Fibroblast of skin of scalp (primary cell): ENCODE measurements at places on chromosomes 3 and 15.
A peak's percentile ranks its signal among the peaks of the same experiment; 100 is the strongest.

DNA sequence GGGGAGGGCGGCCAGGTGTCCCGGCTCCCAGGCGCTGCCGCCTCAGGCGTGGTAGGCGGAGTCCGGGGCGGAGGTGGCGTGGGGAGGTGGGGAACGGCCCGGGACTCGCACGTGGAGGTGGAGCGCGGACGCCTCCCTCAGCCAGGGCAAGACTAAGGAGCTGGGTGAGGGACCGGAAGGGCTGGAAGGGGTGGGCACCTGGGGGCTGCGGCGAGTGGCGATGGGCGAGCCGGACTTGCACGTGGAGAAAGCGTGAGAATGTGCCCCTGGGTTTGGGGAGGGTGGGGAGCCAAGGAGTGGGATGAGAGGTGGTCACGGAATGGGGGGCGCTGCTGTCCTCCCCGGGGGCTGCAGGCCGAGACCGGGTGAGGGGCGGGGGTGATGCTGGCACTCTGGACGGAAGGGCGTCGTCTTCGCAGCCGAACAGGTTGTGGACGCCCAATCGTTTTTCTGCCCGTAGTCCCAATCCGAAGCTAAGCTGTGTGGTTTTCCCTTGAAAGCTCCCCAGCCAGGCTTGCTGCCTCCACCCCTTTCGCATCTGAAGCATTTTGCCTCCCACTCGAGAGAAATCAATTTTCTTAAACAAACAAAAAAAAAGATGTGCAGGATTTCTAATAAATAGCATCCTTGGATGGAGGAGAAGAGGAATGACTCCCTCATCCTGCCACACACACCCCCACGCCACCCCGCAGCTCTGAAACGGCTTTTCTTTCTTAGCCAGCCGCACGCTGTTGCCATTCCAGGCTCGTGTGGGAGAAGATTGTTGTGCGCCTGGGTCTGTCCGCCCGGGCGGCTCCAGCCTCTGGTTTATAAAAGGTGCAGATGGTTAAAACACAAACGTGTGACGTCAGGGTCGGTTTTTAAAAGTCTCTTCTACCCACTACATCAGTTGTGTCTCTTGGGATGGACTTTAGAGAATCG, 62.5 kb upstream of the ANKRD28 start:
- peak; percentile 35 for DNase-seq

DNA sequence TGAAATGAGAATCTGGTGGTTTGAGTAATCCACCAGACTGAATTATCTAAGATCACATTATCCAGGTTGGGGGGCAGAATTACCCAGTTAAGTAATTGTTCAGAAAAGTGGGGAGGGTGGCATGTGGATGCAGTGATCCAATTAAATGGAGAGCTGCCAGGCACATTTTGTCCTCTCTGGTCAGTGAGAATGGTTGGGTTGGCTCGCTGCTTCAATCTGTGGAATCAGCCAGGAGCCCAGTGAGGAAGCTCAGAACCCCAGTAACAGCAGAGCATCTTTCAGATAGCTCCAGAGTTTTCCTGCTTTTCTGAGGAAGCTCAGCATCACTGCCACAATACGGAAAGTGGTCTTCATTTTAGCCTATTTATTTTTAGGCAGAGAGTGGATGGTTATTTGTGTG, 6.4 kb upstream of the EXOG start:
- no peak for DNase-seq

- DNase-seq: peak; percentile 87
These were observed 263.9 kb upstream of the TGFBR2 start for GRCh38 chr3:30342318-30343060.

DNA sequence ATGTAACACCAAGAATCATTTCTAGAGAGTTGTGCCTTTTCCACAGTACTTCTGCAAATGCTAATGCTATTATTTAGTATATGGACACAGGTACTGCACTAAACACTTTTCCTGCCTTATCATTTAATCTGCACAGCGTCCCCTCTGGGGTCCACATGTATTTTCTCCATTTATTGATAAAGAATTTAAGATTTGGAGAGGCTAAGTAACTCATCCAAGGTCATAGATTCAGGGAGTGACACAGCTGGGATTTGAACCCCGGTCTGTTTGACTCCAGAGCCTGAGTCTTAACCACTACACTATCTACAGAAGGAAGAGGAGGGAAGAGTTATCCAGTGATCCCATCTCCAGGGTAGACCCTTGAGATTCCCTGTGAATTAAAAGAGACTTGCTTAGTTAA, 24.9 kb upstream of the TPRG1 start:
- peak; percentile 4 for DNase-seq

GRCh38 chr15:79133309-79133708, 42.7 kb upstream of the RASGRF1 start:
- DNase-seq: no peak

DNA sequence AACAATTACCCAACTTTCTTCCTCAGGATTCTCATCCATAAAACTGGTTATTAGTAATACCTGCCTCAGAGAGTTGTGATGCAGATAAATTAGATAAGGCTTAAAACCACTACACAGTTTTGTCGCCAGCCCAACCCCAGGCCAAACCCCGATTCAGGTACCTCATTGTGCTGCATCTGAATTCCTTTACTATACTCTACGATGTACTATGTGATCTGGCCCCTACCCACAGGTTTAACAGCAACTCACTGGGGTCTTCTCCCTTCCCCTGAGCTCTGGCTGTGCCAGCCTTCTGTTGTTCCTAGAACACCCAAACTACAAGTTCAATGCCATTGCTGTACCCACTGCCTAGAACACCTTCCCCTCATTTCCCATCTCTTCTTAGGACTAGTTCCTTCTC, 64.6 kb downstream of the MYO5A start:
- no peak for DNase-seq

- no peak for DNase-seq
These were observed 92.9 kb downstream of the LRRC3B start for GRCh38 chr3:26715431-26715830.
